T47D (cell line): ENCODE measurements at places on chromosomes 1 and 21.

- peak; percentile 60 for DNase-seq
Measured at GRCh38 chr1:116881879-116882520, 27.7 kb upstream of the PTGFRN start.

- no peak for DNase-seq
Measured at GRCh38 chr1:84467298-84467697, 11.8 kb upstream of the RPF1 start.

GRCh38 chr1:113928187-113928930, 765 bp upstream of the HIPK1 start:
- DNase-seq, result no peak

- DNase-seq, result no peak
Measured at GRCh38 chr1:17502326-17502778, 37.1 kb upstream of the ARHGEF10L start.

DNA sequence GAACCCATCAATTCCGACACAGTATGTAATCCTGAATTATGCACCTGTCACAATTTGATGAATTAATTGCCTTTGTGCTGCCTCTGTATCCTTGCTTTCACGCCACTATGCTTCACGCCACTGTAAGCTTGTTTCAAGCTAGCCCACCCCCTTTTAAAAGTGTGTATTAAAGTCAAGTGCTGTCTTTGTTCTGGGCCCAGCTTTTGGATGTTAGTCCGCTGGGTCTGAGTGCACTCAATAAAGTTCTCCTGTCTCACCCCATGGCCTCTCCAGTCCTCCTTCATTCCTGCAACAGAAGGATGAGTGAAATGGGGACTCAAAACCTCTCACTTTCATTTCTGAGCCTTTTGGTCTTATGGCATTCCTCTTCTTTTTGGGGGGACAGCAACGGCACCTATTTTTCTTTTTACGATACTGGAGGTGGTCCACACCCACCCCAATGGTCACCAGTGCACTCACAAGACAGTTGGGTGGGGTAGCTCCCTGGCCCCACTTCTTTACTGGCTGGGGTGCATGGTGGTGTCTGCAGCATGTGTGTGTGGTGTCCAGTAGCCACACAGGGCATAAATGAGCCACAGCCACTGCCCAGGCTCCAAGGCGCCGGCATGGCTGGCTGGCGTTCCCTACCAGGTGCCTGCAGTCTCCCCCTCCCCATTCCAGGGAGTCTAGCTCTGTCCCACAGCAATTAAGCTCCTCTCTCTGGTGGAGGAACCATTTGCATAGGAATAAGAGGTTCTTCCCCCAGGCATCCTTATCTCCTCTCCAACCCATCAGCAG, 1.8 kb downstream of the THEM4 start:
- DNase-seq, result peak; percentile 38

DNA sequence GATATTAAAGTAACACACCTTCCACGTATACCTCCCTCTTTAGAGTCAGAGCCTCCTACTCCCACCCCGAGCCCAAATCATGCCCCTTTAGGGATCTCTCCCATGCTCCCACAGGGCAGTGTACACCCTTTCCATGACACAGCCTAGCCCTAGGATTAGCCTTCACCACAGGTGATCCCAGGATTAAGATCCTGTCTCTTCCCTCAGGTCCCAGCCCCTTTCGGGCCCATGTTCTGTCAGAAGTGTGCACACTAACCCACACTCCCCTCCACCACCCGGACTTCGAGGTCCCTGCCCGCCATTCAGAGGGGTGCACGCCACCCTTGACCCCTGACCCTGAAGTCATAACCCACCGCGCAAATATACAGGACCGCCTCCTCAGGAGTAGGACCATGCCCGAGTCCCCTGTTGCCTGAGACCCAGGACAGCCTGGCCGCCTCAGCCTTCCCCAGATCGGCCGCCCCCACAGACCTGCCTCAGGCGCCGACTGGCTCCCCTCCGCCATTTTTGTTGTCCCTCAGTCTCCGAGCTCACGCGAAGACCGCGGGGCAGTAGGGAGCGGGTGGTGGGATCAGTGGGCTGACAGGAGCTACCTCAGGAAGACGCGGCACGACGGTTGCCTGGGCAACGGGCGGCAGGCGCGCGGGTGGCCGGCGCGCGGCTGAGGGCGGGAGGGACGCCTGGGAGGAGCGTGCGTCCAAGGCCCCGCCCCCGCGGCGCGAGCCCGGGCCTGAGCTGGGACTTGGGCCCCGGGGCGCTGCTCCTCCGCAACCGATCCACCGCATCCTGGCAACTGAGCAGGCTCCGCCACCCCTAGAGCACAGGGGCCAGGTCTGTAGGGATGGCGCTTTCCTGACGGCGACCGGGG, at the start of gene AGBL4:
TSS of gene AGBL4 (minus strand) at position 663 of the 868 bp plus-strand sequence.
- DNase-seq, result peak; percentile 60

GRCh38 chr1:21867451-21867996, 55.5 kb downstream of the LDLRAD2 start:
- no peak for DNase-seq

DNA sequence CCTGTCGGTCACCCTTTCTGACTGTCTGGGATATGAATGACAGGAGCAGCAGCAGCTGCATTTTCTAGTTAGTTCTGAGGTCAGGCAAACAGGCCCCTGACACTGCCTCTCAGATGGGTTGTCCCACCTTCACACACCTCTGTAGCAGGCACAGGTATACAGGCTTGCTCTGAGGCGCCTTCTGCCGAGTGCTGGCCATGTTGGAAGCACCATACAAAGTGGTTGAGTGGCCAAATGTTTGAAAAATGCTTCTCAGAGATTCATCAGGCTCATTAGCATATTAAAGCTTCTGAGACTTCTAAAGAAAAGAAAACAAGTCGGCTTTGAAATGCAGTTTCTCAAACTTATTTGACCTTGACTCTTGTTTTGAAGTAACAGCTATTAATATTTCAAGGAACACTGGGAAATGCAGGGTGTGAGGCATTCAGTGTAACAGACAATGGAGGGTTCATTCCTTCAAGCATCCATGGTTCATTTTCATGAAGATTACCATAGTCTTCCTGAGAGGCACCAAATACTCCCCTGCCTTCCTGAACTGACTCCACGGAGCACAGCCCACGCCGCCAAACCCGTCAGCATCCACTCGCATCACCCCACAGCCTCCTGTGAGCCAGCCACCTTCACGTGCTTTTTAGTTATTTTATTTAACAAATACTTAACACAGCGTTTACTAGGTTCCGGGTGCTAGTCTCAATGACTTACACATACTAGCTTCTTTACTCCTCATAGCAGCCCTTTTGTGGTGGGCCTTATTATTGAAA, 81.8 kb downstream of the KCNN3 start:
- DNase-seq, result no peak

- DNase-seq, result no peak
Measured at GRCh38 chr1:47362828-47363227, 29.2 kb downstream of the CMPK1 start.

DNA sequence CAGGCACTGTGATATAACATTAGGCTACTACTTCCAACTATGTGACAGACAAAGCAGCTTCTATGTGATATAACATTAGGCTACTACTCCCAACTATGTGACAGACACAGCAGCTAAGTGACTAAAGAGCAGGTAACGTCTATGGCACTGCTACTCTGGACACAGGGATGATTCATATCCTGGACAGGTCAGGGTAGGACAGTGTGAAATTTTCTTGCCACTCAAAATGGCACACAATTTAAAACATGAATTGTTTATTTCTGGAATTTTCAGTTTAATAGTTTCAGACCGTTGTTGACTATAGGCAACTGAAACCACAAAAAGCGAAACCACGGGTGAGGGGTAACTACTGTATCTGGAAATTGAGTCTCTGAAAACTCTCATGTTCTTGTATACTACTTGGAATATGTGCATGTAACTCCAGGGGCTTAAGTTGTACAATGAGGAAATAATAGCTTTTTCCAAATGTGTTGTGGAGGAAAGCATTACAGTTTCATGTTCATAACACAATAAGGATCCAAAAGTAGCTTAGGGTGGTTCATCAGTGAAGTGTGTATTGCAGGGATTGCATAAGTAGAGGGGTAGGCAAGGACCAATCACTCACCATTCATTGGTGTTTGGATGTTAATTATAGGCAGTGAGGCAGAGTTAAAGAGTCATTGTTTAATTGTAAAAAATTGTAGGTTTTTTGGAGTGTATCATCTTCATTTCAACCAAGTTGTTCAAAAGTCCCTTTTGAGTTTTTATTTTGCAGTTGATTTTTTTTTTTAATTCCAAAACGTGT, 5.3 kb downstream of the DTL start:
- DNase-seq, result no peak
